ENCODE measurements at places on chromosomes 13 and 19.

GRCh38 chr13:99967869-99968520, 3.6 kb downstream of the ZIC5 start:
- no peak for DNase-seq

DNA sequence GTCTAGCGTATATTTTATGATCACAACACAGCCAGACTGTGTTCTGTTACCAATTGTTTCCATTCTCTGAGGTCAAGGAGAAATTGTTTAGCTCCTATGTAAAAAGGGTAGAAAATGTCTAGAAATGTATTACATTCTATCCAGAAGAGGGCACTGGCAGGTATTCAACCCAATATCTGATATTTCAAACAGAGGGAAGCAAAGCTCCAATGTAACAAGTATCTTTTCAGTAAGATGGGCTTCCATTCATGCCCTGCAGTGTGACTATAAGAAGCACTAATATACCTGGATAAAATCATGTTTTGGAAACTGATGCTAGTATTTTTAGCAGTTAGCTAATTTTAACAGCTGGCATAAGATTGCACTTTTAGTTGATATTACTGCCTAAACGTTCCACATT, 312.7 kb downstream of the FGF14 start:
- DNase-seq = no peak

- DNase-seq = no peak
These were observed 23.4 kb downstream of the MED26 start for GRCh38 chr19:16604615-16605014.

DNA sequence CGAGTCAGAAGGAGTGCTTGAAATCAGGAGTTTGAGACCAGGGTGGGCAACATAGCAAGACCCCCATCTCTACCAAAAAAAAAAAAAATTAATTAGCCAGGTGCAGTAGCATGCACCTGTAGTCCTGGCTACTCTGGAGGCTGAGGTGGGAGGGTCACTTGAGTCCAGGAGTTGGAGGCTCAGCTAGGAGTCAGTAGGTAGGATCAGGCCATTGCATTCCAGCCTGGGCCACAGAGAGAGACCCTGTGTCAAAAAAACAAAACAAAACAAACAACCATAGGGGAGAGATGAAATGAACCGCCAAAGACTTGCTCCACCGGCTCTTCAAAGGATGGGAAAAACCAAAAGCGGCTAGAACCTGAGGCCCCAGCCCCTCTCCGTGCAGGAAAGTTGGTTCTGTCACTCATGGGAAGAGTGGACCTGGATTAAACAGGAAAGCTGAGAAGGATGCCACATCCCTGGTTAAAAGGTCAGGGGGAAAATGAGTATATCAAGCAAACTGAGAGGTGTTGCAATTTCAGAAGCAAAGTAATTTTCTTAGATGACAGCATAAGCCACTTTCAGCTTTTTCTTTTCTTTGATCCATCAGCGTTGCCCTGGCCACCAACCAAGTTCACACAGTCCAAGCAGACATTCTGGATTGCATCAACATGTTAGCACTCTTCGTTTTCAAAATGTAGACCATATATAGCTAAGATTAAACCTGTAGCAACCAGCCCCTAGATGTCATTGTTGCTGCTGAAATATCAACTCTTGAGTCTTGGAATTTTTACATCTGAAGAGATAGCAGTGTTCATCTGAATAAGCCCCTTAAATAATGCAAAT, 8.9 kb upstream of the ZNF507 start:
- no peak for DNase-seq

GRCh38 chr13:43227721-43228120, 204.3 kb downstream of the DNAJC15 start:
- no peak for DNase-seq

DNA sequence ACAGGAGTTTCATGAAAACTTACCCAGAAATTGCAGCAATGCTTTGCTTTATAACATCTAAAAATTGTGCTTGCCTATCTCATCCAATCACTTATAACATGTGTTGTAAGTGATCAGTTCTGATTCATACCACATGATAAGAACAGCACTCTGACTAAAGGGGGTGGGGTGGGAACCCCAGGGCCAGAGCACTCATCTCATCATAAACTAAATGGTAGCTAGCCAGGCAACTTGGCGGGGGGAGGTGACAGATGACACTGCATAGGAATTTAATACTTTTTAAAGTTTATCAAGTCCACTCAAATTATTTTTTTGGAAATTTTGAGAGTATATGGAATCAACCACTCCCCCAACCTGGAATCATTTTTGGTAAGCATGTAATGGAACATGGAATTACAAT, 42.1 kb downstream of the FOXO1 start:
- peak; percentile 55 for DNase-seq

GRCh38 chr19:28940751-28941500, 272.0 kb downstream of the UQCRFS1 start:
- DNase-seq = no peak

- DNase-seq = no peak
These were observed 299.0 kb downstream of the ITGBL1 start for GRCh38 chr13:101751488-101751887.

DNA sequence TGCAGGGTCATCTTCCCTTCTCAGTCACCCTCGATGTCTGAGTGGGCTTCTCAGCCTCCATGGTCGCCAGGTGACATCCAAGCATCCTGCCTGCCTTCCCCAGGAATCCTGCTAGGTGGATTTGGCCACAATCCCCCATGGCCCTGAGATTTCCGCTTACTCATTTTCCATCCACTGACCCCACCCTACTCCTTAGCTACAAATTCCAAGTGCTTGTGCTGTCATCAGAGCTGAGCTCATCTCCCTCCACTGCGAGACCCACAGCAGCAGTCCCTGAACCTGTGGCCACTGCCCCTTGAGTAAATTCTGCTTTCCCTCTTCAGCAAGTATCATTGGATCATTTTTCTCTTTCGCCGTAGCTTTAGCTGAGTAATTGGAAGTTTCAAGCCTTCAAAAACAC, 90.5 kb upstream of the ANKRD10 start:
- DNase-seq = no peak

DNA sequence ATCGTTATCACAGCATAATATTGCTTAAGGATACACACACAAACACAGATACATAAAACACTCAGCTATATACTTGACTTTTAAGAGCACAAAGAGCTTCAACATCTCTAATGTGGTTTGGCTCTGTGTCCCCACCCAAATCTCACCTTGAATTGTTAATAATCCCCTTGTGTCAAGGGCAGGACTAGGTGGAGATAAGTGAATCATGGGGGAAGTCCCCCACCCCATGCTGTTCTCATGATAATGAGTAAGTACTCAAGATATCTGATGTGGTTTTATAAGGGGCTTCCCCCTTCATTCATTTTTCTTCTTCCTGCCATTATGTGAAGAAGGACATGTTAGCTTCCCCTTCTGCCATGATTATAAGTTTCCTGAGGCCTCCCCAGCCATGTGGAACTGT, 481.4 kb downstream of the PCDH9 start:
- DNase-seq = no peak

DNA sequence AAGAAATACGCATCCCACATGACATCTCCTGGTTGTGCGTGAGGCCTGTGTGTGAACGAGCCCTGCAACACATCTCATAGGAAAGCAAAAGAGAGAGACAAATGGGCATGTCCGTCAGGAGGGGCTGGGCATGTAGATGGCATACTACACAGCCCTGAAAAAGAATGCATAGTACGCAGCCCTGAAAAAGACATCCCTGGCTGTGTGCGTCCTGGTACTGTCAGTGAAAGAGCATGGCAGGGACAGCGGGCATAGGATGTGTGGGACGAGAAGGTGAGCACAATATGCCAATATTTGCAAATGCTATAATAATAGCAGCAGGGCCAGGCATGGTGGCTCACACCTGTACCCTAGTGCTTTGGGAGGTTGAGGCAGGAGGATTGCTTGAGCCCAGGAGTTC, 28.6 kb downstream of the PTPRS start:
- DNase-seq = no peak

DNA sequence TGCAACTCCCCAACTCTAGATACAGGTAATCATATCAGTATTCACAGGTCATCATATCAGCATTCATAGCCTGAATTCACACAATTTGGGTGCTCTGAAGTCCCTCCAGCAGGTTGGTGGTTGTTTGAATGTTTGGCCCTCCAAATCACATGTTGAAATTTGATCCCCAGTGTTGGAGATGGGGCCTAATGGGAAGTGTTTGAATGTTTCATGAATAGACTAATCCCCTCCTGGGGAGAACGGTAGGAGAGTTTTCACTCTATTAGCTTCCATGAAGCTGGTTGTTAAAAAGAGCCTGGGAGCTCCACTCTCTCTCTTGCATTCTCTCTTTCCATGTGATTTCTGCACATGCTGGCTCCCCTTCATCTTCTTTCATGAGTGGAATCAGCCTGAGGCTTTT, 288.6 kb upstream of the PCDH9 start:
- no peak for DNase-seq

DNA sequence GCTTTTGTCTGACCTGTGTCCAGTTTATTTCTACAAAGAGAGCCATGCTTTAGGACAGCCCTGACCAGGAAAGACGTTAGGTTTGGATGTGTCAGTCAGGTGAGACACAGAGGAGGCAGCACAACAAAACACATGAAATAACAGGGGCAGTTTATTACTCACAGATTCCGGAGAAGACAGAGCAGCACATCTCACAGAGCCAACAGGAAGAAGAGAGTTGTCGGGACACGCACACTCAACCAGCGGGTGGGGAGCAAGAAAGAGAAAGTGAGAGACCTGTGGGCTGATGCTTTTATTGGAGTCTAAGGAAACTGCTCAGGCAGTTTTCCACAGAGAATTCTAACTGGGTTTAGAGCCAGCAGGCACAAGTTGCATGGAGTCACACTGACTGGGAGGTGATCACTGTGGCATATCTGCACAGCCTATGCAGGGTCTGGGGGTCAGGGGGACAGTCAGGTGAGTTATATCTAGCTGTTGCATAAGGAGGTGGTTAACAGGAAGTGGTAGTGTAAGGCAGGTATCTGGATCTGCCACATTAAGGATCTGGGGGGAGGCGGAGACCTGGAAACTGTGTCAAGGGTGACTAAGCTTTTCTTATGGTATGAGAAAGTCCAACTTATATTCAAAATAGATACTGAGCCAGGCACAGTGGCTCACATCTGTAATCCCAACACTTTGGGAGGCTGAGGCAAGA, 24.1 kb upstream of the CEACAM20 start:
- no peak for DNase-seq

DNA sequence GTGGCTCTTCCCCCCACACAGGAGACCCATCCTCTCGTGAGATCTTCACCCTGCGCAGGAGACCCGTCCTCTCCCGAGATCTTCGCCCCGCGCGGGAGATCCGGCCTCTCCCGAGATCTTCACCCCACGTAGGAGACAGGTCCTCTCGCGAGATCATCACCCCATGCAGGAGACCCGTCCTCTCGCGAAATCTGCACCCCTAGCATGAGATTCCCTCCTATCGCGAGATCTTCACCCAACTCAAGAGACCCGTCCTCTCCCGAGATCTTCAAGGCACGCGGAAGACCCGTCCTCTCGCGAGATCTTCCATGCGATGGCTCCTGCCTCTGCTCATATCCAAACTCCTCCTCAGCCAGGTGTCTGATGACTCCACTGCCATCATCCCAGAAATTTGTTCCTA, 24.3 kb downstream of the LAIR2 start:
- no peak for DNase-seq

DNA sequence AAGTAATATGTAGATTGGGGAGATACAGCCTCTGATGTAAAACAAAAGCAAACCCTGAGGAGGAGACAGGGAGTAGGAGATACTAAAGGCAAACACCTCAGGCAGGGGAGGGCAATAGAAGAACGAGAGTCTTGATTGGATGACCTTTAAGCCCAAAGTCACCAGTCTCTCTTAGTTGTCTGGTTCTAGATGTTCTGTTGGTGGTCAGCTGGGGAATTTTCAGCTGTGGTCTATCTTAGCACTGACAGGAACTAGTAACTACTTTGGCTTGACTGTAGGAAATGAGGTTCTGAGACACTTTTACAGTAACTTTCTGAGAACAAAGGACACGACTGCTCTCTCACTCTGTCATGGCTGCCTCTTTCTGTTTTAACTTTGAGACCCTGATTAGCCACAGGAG, 290.7 kb upstream of the MIR17HG start:
- DNase-seq = no peak

- no peak for DNase-seq
These were observed 318.8 kb downstream of the SPRY2 start for GRCh38 chr13:80022146-80022545.
